ENCODE measurements at places on chromosomes 4 and X.
A peak's percentile ranks its signal among the peaks of the same experiment; 100 is the strongest.

- DNase-seq: no peak
Observed at GRCh38 chr4:164945146-164945545, 32.3 kb downstream of the TRIM61 start.

- DNase-seq: no peak
Observed at GRCh38 chrX:129653181-129653970, 1.4 kb downstream of the APLN start.

- no peak for DNase-seq
Observed at GRCh38 chr4:169314906-169315305, 44.1 kb upstream of the SH3RF1 start.

DNA sequence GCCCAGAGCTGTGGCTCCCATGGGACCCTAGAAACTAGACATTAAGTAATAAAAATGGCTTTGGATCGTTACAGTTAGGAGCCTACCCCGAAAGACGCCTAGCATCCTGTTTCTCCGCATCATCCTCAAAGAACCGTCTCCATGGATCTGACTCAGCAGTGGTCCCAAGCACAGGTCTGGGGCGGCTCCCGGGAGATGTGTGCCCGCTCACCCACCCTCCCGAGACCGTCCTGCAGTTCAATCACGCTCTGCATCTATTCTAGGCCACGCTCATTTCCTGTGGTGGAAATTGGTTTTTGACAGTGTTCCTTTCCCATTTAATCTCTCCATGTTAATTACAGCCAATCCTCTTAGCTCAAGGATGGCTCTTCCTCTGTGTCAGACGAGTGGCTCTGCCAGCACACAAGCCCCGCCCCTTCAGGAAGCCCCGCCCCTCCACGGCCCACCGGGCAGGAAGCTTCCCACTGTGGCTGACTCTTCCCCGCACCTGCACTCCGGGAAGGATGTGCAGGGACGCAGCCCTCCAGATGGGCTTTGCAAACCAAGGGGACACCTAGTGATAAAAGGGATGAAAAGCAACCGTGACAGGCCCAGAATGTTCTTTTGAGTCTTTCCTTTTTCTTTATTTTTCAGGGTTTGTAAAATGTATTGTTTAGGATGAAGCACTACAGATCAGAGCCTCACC, 34.5 kb upstream of the HELT start:
- peak; percentile 27 for DNase-seq

DNA sequence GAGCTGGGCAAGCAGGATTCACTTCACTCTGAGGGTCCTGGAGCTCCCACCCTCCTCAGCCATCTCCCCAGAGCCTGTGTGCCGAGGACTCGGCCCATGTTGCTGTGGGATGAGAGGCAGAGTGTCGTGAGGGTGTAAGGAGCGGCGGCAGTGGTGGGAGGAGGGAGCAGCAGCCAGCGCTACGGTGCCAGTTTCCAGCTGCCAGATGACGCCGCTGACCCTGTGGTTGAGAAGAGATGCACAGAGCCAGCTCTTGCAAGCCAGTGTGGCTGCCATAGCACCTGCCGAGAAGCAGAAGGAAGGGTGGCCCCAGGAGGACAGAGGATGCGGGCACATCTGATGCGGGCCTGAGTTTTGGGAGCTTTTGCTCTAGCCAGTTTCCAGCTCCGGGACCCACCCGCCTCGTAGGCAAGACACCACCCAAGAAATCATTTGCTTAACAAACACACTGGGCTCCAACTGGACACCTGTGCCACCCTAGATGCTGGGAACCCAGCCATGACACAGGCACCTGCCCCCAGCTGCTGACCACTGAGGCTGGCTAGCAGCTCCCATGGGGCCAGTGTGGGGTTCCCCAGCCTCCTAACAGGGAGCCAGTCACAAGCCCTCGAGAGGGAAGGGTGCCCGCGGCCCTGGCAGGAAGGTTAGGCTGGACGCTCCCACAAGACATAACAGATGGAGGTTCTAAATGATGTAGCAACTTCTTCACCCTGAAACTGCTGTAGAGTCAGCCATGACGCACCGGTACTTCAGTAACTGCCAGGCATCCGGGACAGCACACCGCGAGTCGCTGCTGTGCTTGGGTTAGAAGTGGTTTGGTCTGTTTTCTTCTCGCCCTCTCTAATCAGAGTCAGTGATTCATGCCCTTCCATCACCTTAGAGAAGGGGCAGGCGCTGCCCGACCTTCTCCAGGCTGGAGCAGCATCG, 8.9 kb downstream of the MSANTD1 start:
- DNase-seq: no peak

DNA sequence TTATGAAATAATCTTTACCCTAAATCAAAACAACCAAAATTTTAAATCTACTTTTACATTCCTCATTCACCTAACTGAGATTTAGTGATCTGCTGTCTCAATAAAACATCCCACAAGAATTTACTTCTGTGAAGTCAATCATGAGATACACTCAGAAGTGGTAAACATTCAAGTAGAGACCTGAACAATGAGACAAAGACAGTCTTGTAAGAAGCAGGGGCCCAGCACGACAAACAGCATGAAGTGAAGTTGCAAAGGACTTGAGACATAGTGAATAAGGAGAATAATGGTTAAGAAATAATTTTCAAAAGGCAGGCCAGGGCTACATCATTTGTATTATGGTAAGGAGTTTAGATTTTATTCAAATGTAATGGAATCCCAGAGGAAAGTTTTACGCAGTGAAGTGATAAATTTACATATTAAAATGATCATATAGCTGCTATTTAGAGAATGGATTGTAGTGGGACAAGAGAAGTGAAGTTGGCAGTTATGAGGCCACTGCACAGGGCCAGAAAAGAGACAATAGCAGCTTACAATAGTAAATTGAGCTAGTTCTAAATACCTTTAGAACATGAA, 101.9 kb downstream of the MAB21L2 start:
- no peak for DNase-seq

GRCh38 chr4:629915-630641, 4.7 kb downstream of the PDE6B start:
- DNase-seq: no peak

- DNase-seq: no peak
Observed at GRCh38 chr4:73864365-73864764, 4.8 kb upstream of the CXCL1 start.

DNA sequence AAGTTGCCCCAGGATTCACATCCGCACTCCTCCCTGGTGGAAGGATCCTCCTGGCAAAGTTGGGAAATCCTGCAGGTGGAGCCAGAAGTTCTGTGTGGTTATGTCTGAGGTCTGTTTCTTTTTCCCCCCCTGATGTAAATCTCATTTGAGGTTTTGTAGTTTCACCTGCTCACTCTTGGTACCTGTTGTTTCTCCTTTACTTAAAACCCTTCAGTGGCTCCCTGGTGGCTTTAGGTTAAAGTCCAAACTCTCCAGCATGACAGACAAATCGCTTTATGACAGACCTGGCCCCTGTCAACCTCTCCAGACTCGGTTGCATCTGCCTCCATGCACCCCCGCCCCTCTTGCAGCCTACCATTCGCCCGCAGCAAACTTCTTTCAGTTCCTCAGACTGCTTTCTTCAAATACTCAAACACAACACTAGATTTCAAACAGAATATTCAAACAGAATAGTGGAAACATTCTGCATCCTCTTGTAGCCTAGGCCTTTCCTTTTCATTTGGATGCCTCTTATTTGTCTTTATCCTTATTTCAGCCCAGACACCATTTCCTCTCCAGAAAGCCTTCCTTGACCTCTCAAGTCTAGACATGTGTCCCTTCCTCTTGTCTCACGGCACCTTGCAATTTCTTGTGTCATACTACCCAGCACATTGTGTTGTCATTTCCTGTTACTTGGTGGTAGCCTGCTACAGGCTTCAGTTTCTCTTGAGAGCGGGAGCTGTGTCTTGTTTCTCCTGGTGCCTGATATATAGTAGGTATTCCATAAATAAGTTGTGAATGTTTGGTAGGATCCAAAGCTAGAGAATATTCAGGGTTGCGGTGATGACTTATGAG, 24.8 kb downstream of the IL13RA1 start:
- DNase-seq: no peak

GRCh38 chr4:3392321-3392720, 49.4 kb upstream of the HGFAC start:
- DNase-seq: no peak

- no peak for DNase-seq
Observed at GRCh38 chr4:36325499-36325898, 44.1 kb downstream of the DTHD1 start.

GRCh38 chrX:110286106-110286505, 31.8 kb downstream of the AMMECR1 start:
- no peak for DNase-seq

GRCh38 chrX:118153270-118153669, 36.7 kb upstream of the KLHL13 start:
- DNase-seq: no peak

DNA sequence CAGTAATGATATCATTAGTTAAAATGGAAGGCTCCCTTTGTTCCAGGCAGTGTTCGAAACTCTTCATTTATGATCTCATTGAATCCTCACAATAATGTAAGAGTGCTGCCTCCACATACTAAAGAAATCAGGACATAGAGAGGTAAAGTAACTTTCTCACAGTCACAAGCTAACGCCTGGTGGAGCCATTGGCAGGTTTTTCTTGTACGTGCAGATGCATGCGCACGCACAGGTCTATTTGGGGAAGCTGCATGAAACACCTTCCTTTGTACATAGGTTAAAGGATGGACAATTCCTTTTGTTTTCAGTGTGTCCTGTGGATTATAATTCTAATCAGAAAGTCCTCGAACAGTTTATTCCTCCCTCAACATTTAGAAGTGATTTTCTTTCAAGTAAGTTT, 176.2 kb downstream of the RAPGEF2 start:
- no peak for DNase-seq

- no peak for DNase-seq
Observed at GRCh38 chr4:176817204-176817603, 24.5 kb upstream of the VEGFC start.

- no peak for DNase-seq
Observed at GRCh38 chrX:18210470-18210869, 10.2 kb downstream of the BEND2 start.

- no peak for DNase-seq
Observed at GRCh38 chr4:66539745-66540144, 869.5 kb upstream of the EPHA5 start.

DNA sequence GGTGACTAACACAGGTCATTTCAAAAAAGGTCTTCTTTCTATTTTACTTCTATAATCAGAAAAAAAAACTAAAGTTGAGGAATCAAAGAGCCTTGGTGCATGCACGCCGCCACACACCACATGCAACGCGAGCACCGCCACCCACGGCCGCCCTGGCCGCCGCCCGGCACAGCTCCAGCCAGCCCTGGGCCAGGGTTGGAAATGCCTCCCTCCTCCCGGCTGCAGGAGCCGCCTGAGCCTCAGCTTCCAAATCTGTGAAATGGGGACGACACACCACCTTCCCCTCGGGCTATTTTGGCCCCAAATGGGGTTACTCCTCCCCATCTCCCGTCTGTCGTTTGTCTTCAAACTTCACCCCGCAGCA, 39.7 kb upstream of the MAN2B2 start:
- no peak for DNase-seq

- DNase-seq: peak; percentile 98
Observed at GRCh38 chrX:318739-319578, at the start of gene GTPBP6. Gene GTPBP6 (minus strand): TSS chrX:318796. CDS start chrX:318787, 9 bp downstream.

- no peak for DNase-seq
Observed at GRCh38 chrX:106740193-106740780, 13.8 kb downstream of the RNF128 start.

GRCh38 chr4:1411436-1412375, 5.5 kb upstream of the NKX1-1 start:
- no peak for DNase-seq

DNA sequence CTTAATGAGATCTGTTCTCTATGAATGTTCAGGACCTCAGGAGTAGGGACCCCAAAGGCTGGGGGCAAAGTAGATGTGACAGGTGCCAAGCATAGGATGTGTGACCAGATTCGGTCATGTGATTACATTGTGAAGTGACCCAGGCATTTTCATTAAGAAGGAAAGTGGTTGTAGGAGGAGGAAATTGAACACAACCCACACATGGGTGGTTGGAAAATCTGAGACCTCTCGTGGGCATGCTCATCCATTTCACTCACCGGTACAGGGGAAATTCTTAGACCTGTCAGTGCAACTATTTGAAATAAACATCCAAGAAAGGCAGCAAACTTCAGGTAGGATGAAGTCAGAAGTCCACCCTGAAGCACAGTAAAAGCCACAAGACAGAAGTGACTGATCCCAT, 43.5 kb upstream of the CD99 start:
- no peak for DNase-seq

DNA sequence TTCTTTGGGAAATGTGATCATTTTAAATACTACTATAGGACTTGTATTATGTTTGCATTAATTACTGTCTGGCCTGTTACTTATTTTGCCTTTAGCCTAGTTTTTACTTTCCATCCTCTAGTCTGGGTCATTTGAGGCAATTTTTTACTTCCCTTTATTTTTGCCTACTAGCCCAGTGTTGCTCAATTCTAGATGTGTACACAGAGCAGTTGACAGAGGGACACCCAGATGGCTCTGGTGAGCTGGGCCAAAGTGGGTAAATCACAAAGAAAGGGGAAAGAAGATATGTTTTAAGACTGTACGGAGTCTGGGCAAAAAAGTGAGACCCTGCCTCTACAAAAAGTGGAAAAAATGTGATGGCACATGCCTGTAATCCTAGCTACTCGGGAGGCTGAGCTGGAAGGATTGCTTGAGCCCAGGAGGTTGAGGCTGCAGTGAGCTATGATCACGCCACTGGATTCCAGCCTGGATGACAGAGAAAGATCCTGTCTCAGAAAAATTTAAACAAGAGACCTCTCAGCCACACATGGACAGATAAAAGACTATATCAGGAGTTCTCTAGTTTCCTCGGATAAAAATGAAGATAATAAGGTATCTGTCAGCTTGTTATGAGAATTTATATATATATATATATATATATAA, 35.7 kb downstream of the APOO start:
- no peak for DNase-seq

GRCh38 chr4:89556601-89557305, 249.2 kb upstream of the GPRIN3 start:
- DNase-seq: no peak

DNA sequence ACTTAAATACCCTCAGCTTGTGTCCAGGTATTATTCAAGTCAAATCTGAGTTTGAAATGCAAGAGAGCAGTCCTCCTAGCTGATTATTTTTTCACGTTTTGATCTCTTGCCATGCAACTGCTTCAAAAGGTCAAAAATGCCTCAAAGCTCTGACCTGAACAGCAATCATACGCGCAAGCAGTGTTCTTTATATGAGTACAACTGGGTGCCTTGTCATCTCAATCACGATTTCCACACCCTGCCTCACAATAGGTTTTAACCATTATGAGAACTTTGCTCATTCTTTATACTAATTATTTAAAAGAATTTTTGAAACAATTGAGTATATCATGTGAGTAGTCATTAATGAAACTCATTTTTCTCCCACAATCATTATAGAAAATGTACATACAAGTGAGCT, 649.1 kb downstream of the DMD start:
- DNase-seq: no peak
